ENCODE measurements at places on chromosomes 3 and 15.

- no peak for DNase-seq
These were observed 50.2 kb downstream of the NOX5 start for GRCh38 chr15:69064649-69065048.

DNA sequence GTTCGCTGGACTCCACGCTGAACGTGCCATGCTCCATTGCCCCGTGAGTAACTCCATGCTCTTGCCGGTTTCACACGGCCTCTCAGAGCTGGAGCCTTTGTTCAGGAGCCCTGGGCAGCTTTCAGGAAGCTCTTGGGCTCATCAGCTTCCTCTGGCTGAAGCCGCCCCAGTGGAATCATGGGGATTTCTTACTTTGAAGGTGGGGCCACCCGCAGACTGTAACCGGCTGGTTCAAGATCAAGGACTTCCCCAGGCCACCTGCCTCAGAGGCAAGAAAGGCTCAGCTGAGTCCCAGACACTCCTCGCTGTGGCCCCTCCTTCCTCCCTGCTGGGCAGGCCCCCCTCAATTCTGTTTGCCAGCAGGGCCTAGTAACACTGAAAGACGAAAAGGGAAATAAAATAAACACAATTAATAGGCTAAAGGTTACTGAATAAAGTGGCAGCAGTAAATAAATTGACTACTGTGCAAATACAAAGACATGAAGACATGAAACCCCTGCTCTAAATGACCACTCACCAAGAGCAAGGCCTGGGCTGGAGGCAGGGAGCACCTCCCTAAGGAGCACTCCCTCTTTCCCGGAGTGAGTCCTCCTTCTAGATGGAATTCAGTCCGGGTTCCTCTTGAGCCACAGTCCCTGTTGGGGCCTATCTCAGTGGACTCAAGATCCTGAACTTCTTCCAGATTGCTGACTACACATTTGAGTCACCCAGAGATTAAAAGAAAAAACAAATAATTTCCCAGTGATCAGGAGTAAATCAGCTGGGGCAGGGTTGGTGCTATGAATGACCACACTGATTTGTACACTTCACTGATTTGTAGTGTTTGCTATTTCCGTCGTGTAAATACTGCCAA lies 51.0 kb downstream of the ZDHHC19 start:
- DNase-seq, result no peak

DNA sequence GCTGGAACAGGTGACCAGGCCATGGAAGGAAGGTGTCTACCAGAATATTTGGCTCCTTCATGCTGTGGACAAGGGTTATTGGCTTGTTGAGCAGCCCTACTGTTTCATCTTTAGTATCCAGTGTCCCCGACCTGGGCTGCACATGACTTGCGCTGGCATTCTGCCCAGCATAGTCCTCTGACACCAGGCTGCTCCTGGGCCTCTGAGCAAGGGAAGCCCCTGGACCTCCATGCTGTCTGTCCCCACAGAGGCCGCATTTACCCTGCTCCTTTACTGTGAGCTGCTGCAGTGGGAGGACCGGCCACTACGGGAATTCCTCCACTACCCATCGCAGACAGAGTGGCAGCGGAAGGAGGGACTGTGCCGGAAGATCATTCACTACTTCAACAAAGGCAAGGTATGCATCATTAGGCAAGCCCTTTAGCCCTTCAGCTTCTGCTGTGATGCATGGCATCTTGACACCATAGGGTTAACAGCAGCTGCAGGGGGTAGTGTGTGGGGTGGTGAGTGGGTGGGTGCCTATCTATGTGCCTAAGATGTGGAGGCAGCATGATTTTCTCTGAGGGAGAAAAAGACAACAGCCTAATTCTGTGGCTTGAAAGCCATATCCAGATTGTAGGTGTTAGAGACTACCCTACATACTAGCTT lies 44.0 kb upstream of the MANF start:
- no peak for DNase-seq

GRCh38 chr3:454986-455385 lies 258.4 kb downstream of the CHL1 start:
- DNase-seq, result no peak

- no peak for DNase-seq
These were observed 67.4 kb downstream of the GRIP2 start for GRCh38 chr3:14472471-14473351.

- no peak for DNase-seq
These were observed 355.5 kb downstream of the OCA2 start for GRCh38 chr15:27743638-27744037.

DNA sequence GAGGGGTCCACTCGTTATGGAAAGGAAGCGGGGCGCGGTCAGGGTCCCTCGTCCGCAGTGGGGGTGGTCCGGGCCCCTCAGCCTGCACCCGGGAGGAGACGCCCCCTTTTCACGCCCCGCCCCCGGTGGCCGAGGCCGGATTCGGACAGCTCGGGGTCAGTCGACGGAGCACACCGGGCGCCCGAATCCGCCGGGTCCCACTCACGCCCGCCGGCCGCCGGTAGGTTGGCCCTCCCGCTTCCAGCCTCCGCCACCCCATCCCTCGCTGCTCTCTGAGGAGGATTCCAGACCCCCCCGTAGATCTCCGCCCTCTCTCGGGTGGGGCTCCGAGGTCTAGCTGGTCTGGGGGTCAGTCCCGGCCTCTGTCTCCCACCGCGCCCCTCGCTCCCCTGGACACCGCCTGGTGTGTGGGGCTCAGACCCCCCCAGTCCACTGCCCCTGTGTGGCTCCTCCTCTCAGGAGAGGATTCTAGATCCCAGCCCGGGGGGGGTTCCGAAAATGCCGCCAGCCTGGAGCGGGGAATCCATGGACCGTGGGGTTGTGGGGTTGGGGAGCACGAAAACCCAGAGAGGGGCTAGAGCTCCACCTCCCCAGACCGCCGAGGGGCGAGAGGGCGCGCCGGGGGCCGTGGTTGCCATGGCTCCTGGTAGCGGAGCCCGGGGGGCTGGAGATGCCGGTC lies 725 bp downstream of the CHL1 start:
- no peak for DNase-seq

DNA sequence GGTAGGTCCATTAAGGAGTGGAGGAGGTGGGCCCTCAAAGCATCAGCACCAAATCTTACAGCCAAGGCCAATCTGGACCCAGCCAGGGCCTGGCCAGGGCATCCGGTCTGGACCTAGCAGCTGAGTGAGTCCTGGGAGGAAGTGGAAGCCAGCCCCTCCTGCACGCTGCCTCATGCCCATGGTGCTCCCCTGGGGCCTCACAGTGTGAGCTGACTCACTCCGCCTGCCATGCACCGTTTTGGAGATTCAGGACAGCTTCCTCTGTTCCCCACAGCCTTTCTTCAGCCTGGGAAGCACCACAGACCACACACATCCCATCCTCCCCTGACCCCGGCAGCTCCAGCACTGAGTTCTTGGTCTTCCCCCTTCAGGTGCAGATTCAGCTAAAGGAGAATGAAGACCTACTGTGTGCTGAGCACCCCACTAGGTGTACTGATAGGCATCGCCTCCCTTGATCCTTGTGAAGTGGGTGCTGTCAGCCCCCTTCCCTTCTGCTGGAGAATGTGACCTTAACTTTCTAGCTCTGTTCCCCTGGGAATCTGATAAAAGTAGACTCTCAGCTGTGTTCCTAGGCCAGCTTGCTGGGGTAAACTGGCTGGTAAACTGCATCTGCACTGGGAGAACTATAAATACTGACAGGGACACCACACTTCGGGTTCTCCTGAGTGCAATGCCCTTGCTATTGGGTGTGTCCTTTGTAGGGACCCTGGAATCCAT lies 36.8 kb upstream of the SEC13 start:
- no peak for DNase-seq

GRCh38 chr15:99409097-99409473 lies 156.7 kb upstream of the MEF2A start:
- no peak for DNase-seq

GRCh38 chr3:65776081-65776480 lies 262.6 kb downstream of the MAGI1 start:
- no peak for DNase-seq

- no peak for DNase-seq
These were observed 14.6 kb downstream of the LRIG1 start for GRCh38 chr3:66486202-66486601.

DNA sequence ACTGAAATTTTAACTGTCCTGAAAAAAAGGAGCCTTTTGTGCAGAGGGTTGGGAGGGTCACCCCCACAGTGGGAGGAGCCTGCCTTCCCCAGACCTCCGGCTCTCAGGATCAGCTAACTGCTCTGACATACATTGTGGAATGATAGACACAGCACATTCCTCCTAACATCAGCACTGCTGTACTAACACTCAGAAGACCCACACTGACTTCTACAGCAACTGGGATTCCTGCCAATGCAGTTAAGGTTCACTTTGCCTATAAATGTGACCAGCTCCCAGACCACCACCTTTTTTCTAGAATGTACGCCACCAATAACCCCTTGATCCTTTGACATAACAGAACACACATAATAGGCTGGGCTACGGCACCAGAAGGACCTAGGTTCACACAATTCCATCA lies 3.2 kb downstream of the CPEB1 start:
- no peak for DNase-seq

DNA sequence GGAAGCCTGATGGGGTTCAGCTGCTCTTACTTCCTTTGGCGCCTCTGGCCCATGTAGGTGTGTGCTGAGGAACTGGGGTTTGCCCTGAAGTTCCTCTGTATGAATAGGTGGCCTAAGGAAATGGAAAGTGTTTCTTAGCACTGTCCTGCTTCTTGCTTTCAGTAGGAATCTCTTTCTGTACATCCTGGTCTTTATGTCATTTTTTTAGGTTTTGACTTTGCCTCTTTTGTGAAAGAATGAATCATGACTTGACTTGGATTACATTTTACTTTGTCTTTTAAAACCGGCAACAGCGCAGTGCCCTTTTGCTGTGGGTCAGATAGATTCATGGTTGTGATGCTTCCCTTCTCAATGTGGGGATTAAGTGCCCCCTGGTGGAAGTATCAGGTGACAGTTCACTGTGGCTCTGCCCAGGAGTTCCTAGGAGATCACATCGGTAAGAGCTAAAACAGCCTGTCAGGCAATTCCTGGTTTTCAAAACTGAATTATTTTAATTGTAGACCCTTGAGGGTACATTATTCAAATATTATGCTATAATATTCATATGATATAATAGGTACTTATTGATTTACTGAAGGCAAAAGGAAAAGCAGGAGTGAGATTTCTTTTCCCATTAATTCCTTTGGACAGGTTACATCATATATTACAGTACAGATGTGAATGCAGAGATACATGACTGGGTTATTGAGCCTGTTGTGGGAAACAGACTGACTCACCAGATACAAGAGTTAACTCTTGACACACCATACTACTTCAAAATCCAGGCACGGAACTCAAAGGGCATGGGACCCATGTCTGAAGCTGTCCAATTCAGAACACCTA lies 95.4 kb downstream of the HCN4 start:
- DNase-seq, result peak; percentile 4

GRCh38 chr3:73999501-73999900 lies 374.8 kb upstream of the PDZRN3 start:
- DNase-seq, result no peak

GRCh38 chr15:56496635-56497034 lies 31.7 kb upstream of the MNS1 start:
- DNase-seq, result no peak

GRCh38 chr3:52176951-52177700 lies 20.8 kb upstream of the ALAS1 start:
- no peak for DNase-seq

Data from activated T-helper 9 cell treated with anti-CD3 and anti-CD28 coated beads, Interleukin-2, amount 50 U/mL, for 16 hours (primary cell).